ENCODE measurements at places on chromosomes 3 and 15.

GRCh38 chr15:68434021-68434420 is 2.1 kb upstream of the ITGA11 start:
- H3K27ac ChIP-seq = no peak overlapping the region
- no peaks in the 10 kb centered on the region for H3K36me3 ChIP-seq
- H3K4me1 ChIP-seq = peaks cover 3% of the 10 kb centered on the region
- DNase-seq = no peak
- H3K27me3 ChIP-seq = peaks cover 89% of the 10 kb centered on the region

DNA sequence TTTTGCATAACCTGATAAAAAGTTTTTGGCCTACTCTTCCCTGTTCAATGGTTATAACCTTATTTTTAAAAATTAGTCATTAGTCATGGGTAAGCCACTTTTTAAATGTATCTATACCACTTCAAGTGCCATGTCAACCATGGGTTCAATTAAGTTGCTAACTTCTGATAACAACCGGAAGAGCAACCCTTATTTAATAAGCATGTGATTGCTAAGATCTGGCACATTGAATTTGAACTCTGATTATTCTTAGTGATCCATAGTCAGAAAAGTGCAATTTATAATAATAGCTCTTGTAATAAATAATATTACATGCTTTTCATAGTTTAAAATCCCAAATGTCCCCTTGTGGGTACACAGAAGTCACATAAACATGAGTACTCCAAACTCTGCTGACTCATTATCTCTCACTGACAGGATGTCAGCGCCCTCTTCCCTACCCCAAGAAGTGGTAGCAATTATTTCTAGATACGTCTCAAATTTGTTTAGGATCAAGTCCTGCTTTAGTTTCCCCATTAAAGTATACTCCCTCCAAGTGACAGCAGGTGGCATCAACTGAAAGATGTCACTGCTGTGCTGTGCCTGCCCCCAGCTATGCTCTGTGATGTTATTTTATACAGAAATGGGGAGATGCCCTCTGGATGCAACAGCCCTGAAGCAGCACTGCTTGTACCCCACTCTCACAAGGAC is 18.6 kb downstream of the SAMD7 start:
- no peaks in the 10 kb centered on the region for H3K4me1 ChIP-seq
- H3K4me3 ChIP-seq = no peak overlapping the region
- no peak overlapping the region for H3K27ac ChIP-seq
- no peak for DNase-seq
- H3K36me3 ChIP-seq = peaks cover 4% of the 10 kb centered on the region

GRCh38 chr15:31148297-31149087 is 47.0 kb upstream of the TRPM1 start:
- no peak overlapping the region for H3K4me3 ChIP-seq
- peaks cover 10% of the 10 kb centered on the region for H3K27me3 ChIP-seq
- no peak overlapping the region for H3K27ac ChIP-seq
- DNase-seq = no peak

GRCh38 chr3:186035277-186035676 is 73.6 kb downstream of the ETV5 start:
- H3K27me3 ChIP-seq = peaks cover 40% of the 10 kb centered on the region
- DNase-seq = no peak
- H3K27ac ChIP-seq = no peak overlapping the region
- no peak overlapping the region for H3K4me3 ChIP-seq
- H3K36me3 ChIP-seq = no peaks in the 10 kb centered on the region
